ENCODE measurements at places on chromosomes 1 and 21. TPM values are rescaled to one million over a fixed set of nuclear protein-coding genes. Genes with fewer than 3 reads are reported as not detected.

Gene SSX2IP
- 20.8 TPM for total RNA-seq

DNA sequence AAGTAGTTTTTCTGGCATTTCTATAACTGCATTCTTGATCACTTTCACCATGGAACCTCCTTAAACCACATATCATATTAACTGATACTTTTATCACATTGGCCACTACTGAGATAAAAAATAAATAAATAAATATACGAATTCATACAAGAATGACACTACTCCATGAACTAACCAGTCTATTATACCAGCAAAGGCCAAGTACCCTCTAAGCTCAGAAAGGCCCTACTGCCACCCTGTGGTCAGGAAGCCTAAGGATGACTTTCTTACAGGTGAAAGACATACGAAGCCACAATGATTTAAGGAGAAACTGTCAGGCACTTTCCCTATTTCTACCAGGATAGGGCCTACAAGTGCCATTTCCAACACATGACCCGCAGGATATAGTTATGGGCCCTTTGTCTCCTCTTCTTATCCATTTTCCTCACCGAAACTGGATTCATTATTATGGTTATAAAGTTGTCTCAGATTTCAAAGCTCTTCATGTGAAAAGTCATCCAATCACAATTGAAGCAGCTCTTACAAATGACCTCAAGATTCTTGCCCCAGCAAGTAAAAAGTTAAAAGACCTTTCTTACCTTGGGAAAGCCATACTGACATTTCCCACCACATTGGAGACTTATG is 23.9 kb downstream of the DNAJC8 start:
- DNase-seq = peak; percentile 23

GRCh38 chr1:200896531-200897196 is 2.0 kb downstream of the INAVA start:
- DNase-seq = no peak

DNA sequence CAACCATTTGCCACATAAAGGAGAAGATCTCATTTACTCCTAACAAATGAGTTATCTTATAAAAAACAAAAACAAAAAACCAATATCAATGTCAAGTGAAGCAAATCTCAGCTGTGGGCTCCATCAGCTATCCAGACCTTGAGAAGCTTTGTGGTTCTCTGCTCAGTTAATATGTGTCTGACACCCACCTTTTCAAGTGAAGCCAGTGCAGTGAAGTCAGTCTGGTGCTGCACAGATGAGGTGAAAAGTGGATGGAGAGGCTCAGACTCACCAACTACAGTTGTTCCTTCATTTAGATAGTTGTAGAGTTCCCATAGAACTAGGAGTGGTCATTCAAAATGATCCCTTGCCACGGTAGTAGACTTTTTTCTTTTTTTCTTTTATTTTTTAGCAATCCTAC is 106.8 kb downstream of the NTNG1 start:
- DNase-seq = no peak

DNA sequence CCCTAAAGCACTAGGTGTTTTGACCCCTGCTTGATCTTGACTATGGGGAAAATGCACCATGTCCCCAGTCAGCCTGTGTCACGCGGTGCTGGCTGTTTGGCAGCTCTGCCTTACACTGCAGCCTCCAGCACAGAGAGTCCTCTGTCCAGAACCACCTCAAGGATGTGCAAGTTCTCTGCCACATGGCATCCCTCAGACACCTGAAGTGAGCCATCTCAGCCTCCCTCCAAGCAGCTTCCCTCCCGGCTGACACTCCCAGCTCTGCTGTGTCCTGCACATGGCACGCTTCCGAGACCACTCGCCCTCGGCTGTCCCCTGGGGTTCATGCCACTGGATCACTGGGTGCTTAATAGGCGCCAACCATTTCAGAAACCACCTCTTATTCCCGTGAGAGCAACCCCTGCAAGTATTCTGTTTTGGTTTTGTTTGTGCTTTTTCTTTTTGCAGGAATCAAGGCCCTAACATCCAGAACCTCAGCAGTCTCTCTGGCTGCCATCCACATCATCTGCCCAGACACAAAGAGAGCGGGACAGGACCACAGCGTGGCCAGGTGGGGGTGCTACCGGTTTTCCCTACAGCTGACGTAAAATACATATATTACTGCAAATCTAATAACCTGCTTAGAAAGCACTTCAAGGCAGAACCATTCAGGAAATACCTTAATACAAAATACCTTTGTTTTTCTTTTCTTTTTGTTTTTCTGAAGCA is 45.7 kb downstream of the CAPZB start:
- DNase-seq = peak; percentile 71

- no peak for DNase-seq
Observed at GRCh38 chr1:228823200-228823599, 87.9 kb downstream of the RHOU start.

Gene MIXL1
- total RNA-seq = not detected

DNA sequence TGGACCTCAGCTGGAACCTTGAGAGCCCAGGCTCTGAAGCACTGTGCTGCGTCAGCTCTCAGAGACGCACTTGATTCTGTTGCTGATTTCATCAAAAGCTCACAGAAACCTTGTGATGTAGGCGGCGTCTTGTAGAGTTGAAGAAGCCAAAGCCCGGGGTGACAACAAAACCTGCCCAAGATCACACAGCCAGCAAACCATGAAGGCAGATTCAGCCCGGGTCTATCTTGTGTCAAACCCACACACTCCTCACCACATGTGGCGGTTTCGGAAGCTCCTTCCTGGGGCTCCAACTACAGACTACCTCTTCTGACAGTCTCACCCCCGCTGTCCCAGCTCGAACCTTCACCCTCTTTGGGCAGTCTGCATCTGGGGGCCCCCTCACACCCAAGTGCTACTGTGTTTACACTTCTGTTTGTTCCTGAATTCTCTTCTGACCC is 50.4 kb downstream of the TENT5C start:
- no peak for DNase-seq

- DNase-seq = no peak
Observed at GRCh38 chr1:234840253-234840652, 230.3 kb upstream of the IRF2BP2 start.

Gene MSH4
- 0.68 TPM for total RNA-seq
